ENCODE measurements at places on chromosomes 7 and 10. TPM values are rescaled to one million over a fixed set of nuclear protein-coding genes. Genes with fewer than 3 reads are reported as not detected.

DNA sequence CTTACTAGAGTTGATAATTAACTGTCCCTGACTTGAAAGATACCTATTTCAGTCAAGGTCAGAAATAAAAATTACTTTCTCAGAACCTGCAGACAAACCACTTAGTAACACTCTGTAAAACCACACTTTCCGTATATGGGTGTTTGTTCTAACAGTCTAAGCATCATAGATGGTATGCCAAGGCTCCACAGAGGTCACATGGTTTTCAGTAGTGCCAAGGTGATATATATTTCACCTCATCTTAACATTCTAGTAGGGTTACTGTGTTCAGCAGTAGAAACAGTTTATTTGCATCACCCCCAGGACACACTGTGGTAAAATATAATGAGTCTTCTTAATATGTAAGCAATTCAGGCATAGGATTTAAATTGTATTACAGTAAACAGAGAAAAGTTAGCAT, 61.5 kb downstream of the KCND2 start:
- no peak for DNase-seq

DNA sequence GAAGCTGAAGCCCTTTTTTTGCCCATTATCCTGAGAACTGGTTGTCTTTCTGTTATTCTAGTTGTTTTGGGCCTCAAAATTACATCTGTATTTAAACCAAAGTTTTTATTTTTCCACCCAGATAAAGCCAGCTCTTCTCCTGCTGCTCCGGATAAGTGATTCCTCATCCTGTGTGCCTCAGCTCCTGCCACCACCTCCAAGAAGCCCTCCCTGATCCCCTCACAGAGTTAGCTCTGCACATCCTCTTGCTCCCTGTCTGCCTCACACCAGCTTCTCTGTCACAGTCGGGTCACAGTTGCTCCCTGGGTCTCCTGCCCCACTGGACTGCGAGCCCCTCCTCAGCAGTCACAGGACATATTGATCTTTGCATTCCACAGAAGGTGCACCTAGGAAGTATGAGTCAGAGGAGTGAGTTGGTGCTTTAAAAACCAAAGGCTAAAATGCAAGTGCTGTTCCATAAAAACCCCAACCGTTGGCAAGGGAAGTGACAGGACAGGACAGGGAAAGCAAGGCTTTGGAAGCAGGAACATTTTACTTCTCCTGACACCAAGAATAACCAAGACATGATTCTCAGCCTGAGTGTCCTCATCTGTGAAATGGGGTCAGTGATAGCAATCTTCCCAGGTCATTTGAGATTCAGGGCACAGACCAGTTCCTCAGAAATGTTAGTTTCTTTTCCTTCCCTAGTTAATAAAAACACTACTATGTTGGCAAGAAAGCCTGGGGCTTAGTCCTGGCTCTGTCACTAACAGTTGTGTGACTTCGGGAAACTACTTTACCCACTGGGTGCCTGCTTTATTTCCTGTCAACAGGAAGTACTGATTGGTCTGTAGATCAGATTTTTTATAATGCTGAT, 36.5 kb upstream of the EEPD1 start:
- no peak for DNase-seq

- no peak for DNase-seq
These were observed 41.4 kb downstream of the NEURL1 start for GRCh38 chr10:103534621-103535498.

DNA sequence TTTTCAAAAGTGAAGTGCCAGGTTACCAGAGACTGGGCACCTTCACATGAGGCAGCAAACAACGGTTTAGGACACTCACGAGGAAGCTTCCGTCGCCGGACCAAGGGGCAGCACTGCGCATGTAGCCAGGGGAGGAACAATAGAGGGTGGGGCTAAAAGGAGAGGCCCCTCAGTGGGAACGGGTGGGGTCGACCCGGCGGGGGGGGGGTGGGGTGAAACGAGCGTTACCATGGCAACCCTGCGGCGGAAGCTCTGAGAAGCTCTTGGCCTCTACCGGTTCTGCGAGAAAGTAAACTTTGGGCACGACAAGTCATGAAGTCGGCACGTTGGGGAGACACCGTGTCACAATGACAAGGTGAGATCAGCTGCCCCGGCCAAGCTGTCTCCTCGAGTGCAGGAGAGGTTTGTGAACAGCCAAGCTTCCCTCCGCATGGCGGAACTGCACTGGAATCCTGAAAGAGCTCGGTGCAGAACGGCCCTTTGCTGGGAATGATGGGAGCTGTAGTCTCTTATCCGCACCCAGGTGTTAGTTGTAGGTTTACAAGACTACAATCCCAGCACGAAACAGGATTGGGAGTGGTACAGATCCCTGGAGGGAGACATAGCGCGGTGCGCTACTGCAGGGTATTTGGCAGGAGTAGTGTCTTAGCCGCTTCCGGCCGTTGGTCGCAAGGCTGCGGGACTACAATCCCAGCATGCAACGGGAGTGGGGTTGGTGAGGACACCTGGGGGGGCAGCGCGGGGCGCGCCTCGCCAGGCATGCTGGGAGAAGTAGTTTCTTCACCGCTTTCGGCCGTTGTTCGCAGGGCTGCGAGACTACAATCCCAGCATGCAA, 72.8 kb upstream of the ZNF722 start:
- DNase-seq = peak; percentile 93

DNA sequence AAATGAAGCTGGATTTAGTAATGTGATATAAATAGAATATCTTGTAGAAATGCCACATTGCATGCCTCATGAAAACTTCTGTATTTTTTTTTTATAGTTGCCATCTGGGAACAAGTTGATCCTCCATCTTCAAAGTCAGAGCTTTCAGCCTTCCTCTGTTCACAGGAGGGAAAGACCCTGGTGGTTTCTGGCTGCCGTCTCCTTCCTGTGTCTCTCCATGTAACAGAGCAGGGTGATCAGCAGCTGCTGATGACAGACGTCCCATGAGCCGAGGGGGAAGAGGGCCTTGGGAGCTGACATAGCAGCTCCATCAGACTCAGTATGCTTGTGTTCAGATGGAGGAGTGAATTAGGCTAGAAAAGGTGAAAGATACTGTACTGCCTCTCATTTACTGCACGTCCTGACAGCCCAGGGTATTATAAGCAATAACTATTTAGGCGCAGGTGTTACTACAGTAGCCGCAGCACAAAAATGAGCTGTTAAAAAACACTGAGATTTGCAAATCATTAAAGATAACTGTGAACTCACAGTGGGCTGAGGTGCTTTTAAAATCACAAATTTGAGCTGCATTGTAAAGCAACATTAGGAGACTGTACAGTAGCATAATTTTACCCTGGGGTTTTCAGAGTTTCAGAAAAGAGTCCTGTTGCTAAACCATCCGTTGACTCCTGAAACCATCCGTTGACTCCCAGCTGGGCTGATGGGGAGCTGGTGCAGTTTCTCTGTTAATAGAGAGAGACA, 103.3 kb downstream of the CFAP58 start:
- no peak for DNase-seq

DNA sequence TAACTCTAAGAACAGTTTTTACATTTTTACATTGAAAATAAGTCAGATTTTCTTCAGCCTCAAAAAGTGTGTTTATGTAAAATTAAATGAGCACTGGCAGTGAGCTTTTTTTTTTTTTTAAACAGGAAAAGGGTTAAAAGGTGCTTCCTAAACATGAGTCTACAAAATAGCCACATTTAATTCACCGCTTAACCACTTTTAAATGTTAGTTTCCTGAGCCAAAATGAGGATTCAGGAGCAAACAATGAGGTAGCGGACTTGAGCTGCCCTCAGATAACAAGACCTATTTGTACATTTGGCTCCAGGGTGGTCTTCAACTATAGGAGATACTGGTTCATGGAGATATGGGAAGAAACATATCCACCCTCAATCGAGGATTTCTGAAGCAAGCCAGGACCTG, 22.8 kb downstream of the AKR1C3 start:
- no peak for DNase-seq

GRCh38 chr7:75772081-75773077, at the start of gene CCL26:
CCL26 (minus strand) TSS chr7:75772211; CDS start chr7:75772176, 35 bp downstream.
- peak; percentile 38 for DNase-seq

- no peak for DNase-seq
These were observed 588 bp downstream of the GET4 start for GRCh38 chr7:876972-877311.

GRCh38 chr10:77192402-77192801, 445.2 kb downstream of the KCNMA1 start:
- no peak for DNase-seq

DNA sequence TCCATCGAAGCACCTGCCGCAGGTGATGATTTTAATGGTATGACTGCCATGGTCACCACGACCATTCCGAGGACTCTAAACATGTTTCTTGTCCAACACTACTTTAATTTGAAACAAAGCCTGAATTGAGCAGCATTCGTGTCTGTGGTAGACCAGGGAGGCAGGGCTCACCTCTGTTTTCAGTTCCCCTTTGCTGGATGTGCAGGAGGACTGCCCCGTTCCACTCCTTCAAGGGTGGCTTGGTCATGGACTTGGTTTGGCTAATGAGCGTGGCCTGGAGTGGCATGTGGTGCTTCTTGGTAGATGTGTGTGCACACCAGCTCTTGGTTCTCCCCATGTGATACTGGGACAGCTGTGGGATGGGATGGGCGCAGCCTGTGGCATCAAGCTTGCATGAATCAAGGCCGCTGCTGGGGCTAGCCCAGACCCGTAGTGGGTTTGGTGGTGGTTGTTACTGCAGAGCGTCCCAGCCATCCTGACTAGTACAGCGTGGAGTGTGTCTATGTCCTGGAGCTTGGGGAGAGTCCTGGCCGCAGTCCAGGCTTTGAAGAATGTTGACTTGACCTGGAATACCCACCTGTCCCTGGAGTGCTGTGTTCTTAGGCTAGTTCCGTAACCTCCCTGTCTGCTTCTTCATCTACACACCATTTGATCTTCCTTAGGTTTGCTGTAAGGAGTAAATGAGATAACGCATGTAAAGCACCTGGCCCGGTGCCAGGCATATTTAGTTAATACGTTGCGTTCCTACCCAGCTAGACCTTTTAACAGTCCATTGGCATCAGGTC, 34.8 kb downstream of the MGMT start:
- DNase-seq = no peak

DNA sequence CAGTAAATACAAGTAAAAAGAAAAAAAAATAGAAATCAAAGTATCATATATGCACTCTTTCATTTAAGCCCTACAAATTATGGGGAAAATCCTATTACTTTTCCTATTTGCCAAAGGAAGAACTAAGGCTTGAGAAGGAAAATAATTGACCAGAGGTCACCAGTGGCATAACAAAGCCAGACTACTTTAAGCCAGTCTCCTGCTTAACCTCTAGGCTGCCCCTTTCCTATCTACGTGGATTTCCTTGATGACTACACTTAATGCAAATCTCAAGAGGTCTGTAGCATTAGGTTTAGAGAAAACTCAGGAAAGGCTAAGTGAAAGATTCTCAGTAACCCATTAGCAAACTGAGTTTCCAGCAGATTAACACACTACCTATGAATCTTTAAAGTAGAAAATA, 49.8 kb downstream of the TPK1 start:
- no peak for DNase-seq

DNA sequence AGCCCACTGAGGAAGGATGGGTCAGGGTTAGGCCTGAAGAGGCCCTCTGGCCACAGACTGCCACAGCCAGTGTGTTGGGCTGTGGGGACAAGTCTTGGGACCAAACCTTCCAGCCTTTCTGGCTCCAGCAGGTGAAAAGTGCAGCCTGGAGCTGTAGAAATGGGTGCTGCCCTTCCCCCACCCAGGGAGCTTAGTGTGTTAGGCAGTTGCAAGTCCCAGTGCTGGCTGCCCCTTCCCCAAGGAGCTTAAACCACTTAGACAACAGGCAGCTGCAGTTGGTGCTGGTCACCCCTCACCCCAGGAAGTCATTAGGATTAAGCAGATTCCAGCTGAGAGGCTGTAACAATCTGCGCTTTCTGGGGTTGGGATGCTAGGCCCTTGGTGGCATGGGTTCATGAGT, 563.3 kb downstream of the NRG3 start:
- no peak for DNase-seq

DNA sequence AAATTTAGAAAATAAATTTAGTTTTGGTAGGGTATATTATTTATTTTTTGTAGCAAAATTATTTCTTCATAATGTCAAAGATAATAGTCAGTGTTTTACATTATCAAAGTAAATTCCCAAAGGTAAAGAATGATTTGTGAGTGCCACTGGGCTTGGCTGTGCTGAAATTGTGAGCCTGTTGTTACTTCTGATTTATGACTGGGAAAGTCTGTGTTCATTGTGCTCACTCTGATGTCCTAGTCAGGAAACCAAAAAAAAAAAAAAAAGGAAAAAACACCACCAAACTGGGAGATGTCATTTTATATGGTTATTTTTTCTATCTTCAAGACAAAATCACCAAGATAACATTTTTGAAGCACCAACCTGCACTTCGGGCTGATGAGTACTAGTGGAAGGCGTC, 44.3 kb downstream of the MDFIC start:
- DNase-seq = no peak

- DNase-seq = no peak
These were observed 43.0 kb downstream of the ADCY1 start for GRCh38 chr7:45617166-45617565.

GRCh38 chr7:140049339-140050024, 13.3 kb downstream of the PARP12 start:
- DNase-seq = peak; percentile 60

DNA sequence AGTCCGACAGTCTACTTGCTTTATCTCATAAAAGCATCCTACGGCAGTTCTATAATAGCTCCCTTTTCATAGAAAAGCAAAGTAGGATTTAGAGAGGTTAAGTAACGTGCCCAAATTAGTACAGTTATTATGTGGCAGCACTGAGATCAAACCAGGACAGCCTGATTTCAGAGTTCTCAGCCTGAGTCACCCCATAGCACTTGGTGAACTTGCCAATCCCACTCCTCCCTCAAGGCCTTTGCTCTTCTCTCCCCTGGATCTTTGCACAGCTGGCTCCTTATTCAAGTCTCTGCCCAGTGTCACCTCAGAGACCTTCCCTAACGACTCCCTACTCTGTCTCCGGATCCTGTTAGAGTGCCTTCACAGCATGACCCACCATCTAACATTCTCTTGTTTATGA, 438.0 kb upstream of the NFE2L3 start:
- DNase-seq = no peak

- no peak for DNase-seq
These were observed 78.6 kb downstream of the GSAP start for GRCh38 chr7:77337456-77337990.

- no peak for DNase-seq
These were observed 132.2 kb downstream of the MAD1L1 start for GRCh38 chr7:2100278-2101208.

- DNase-seq = no peak
These were observed 44.0 kb downstream of the LAMB1 start for GRCh38 chr7:107958764-107959526.

DNA sequence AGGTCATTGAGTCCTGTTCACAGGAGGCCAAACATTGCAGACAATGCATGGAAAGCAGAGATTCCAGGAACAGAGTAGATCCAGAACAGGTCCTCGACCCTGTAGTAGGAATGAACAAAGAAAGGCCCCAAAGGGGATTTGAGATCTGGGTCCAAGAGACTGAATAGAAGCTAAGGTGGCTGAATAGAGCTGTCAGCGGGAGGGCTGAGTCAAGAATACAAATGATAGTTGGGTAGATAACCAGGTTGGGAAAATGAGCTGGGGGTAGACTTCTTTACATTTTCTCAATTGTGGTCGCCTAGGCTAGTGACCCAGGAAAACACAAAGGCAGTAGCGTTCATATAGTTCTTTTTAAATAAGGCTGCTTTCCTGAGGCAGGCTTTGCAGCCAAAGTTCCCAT, 103.4 kb upstream of the ELMO1 start:
- no peak for DNase-seq

The VPS26A gene
- 51.7 TPM for total RNA-seq

The ANKRD1 gene
- not detected for total RNA-seq

The GNAT3 gene
- not detected for total RNA-seq

The NODAL gene
- not detected for total RNA-seq

The SP4 gene
- total RNA-seq = 6.0 TPM

The RBP3 gene
- total RNA-seq = not detected

The SLC26A3 gene
- 3,849 TPM for total RNA-seq

The CFAP43 gene
- total RNA-seq = 0.32 TPM

Data from mucosa of descending colon (tissue), 3 donors.